ENCODE measurements at places on chromosomes 12 and 14.

- peak; percentile 28 for DNase-seq
These were observed 486 bp upstream of the AKT1 start for GRCh38 chr14:104795781-104796686.

DNA sequence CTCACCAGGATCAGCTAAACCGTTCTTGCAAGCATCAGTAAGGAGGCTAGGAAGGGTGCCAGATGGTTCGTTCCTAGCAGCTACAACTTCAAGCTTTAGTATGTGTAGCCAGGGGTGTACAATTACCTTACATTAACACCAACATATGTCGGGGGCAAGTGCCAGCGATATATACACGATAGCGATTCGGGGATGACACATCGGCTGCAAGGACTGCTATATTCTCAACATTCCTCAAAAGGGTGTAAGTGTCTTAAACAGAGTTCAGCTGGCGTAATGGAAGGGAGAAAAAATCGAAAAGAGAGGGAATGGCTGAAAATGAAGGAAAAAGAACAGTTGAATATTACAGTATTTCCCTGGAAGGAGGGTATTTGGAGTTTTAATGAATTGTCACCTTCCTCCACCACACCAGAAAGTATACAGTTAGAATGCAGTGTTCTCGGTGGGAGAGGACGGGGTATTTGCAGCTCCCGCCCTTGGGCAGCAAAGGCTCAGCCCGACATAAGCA is 545 bp downstream of the LIMA1 start:
- no peak for DNase-seq

- no peak for DNase-seq
These were observed 40.5 kb upstream of the LTBP2 start for GRCh38 chr14:74652541-74652940.

- DNase-seq = no peak
These were observed 264.2 kb upstream of the KITLG start for GRCh38 chr12:88844426-88844825.

DNA sequence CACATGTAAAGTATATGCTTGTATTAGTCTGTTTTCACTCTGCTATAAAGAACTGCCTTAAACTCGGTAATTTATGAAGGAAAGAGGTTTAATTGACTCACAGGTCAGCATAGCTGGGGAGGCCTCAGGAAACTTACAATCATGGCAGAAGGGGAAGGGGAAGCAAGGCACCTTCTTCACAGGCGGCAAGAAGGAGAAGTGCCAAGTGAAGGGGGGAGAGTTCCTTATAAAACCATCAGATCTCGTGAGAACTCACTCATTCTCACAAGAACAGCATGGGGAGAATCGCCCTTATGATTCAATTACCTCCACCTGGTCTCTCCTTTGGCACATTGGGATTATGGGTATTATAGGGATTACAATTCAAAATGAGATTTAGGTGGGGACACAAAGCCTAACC is 229.5 kb upstream of the PLXNC1 start:
- DNase-seq = no peak

GRCh38 chr12:85310025-85310424 is 30.0 kb downstream of the ALX1 start:
- DNase-seq = no peak

DNA sequence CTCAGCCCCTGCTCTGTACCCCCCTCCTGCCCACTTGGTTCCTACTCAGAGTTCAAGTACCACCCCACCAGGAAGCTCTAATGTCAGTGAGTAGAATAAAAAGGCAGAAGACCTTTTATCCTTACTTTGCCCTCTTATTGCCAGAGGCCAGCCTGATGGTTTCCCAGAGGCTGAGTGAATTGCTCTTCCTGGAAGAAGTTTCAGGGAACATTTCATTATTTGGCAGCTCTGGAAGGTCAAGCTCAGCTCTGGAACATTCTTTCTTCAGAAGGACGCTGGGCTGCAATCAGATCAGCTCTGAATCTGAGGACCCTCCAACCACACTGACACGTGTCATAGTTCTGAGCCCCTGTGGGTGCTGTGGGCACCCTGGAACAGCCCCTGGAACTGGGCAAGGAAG is 188.9 kb downstream of the ETV6 start:
- no peak for DNase-seq

- no peak for DNase-seq
These were observed 77.4 kb downstream of the RIN3 start for GRCh38 chr14:92590941-92591340.

DNA sequence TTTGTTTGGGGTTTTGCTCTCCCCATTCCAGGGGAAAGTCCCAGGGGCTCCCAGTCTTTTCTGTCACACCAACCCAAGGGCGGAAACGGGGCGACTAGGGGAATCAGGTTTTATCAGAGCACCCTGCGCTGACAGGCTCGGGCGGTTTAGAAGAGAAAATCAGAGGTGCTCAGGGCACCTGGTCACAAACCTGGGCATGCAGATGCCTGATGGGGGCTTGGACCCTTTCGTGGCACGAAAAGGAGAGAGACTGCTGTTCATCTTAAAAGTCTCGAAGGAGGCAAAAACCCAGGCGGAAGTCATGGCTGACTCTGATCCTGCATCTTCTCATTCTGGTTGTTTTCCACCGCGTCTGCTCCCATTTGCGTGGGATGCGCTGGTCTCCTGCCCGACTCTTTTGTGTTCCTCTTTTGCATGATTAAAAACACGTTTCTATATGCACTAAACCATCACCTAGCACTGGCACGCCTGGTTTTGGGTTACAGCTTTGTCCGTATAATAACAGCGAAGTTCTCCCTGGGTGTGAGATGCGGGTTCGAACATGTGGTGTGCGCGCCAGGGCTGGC is 13.2 kb downstream of the OTX2 start:
- no peak for DNase-seq

DNA sequence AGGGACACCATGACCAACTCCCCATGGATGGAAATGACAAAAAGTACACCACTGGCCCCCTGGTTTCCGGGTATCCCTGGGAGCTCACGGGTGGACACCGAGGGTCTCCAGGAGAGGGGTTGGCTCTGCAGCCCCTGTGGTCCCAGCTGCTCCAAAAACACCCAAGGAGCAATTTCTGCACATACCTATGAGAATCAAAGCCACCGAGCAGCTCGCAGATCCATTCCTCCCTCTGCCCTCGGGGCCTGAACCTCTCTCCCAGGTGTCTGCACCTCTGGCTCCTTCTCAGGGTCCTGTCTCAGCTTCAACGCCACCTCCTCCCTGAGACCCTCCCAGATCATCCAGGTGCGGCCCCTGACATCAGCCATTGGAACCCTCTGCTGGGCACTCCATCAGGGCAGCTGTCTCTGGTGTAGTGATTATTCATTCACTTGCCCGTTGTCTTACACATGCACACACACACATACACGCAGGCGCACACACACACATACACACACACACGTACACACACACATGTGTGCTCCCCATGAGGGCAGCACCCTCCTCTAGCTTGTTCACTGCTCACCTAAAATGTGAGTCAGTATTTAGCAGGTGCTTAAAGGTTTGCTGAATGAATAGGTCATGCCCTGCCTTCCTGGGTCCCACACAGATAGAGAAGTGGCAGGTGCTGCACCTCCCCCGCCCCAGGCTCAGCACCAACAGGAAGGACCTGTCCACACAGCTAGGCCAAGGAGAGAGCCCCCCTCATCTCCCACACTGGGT is 5.9 kb downstream of the RIMBP2 start:
- no peak for DNase-seq

GRCh38 chr14:50794068-50794645 is 36.8 kb downstream of the NIN start:
- no peak for DNase-seq

DNA sequence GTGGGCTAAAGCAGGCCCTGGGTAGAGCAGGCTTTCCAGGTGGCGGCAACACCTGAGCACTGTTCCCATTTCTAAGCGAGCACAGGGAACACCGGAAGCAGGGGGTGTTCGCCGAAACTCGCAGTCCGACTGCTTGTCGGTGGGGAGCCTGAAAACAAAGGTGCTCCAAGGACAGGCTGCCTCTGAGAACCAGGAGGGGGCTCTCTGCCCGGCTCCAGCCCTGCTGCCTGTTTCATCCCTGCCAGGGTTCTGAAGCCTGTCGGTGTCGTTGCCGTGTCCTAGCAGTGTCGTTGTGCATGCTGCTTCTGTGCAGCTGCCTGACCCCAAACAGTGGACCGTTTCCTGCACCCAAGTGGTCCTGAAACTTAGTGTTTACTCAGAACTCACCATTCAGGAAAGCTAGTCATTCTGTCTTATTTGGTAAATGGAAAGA is 21.8 kb downstream of the CCNK start:
- no peak for DNase-seq

GRCh38 chr12:28059668-28060067 is 87.1 kb upstream of the PTHLH start:
- no peak for DNase-seq

GRCh38 chr12:108004319-108004718 is 124.8 kb upstream of the WSCD2 start:
- no peak for DNase-seq

- peak; percentile 13 for DNase-seq
These were observed 462 bp downstream of the KNTC1 start for GRCh38 chr12:122527478-122527944.
